ENCODE measurements at places on chromosomes 3 and 15. TPM values are rescaled to one million over a fixed set of nuclear protein-coding genes. Genes with fewer than 3 reads are reported as not detected.

DNA sequence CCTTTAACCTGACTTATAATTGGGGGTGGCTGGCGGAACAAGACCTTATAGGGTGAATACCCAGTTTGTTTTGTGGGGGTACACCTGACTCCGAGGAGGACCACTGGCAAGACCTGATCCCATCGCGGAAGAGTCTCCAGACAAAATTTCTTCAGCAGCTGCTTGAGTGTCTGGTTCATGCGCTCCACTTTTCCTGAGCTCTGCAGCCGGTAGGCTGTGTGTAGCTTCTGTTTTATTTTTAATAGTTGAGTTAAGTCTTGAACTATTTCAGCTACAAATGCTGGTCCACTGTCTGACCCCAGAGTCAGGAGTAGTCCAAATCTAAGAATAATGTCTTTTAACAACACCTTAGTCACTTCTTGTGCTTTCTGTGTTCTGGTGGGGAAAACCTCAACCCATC lies 21.2 kb upstream of the NOX5 start:
- no peak for DNase-seq

- no peak for DNase-seq
Measured at GRCh38 chr3:52857864-52858263, 23.0 kb upstream of the MUSTN1 start.

DNA sequence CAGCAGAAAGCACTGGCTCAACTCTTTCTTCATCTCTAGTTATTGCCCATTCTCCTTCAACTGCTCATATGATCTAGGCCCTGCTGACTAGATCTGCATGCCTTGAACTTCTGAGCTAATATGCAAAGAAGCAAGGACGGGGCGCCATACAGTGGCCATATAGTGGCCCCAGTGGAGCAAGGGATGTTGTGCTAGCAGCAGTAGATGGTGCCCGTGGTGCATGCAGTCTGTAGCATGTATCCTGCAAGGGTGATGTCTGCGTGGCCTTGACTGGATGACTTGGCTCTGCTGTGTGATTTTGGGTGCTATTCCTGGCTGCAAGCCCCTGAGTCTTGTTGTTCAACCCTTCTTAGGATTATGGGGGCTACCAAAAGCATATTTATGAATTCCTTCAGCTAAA lies 12.2 kb upstream of the NMD3 start:
- DNase-seq, result no peak

The TICRR gene
- 11.0 TPM for polyA plus RNA-seq

The SAMMSON gene
- polyA plus RNA-seq, result 0.16 TPM
